Stimulated activated CD8-positive, alpha-beta memory T cell treated with anti-CD3 and anti-CD28 coated beads, Interleukin-7, amount 100 ng/mL, for 4 hours (primary cell): ENCODE measurements at places on chromosomes 5 and 9.

GRCh38 chr5:159003045-159004030, 96.4 kb downstream of the EBF1 start:
- DNase-seq = no peak

DNA sequence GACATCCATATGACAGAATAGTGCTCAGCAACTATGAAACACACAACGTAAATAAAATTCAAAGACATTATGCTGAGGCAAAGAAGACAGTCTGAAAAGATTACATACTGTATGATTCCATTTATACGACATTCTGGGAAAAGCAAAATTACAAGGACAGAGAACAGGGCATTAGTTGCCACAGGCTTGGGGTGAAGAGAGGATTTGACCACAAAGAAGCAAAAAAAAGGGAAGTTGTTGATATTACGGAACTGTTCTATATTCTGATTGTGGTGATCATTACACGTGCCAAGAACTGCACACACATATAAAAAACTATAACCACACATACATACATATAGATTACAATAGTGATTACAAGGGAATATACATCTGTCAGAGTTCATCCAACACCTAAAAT, 24.1 kb downstream of the CDK5RAP2 start:
- no peak for DNase-seq

GRCh38 chr9:72428329-72428728, 63.3 kb upstream of the ZFAND5 start:
- DNase-seq = no peak

DNA sequence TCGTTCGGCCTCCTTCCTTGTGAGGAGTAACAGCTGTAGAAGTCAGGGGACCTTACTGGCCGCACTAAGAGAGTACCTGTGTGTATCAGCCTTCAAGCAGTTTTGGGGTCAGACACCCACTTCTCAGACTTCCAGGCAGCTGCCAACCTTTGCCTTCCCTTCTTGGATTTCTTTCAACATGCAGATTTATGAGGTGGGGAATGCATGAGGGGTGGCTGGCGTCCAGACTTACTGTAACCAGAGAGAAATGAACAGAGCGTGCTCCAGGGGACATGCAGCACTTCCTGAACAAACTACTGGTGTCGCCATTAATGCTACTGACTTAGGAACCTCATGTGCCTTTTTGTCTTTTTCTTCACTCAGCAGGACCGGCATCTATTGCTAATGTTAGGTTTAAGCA, 46.7 kb downstream of the INSYN2B start:
- no peak for DNase-seq

DNA sequence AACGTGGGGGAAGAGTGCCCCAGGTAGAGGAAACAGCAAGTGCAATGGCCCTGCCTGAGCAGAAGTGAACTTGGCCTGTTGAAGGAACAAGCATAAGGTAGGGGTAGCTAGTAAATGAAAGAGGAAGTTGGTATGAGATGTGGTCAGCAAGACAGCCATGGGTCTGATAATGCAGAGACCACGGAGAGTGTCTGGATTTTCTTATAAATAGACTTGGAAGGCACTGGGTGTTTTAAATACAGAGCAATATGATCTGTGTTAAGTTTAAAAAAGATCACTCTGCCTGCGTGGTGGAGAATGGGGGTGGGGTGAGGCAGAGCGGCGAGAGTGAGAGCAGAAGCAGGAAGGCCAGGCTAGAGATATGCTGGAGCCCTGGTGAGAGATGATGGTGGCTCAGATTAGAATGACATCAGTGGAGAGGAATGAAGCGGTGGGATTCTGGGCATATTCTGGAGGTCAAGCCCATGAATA, 4.2 kb downstream of the ADAM19 start:
- DNase-seq = no peak

- DNase-seq = no peak
Measured at GRCh38 chr9:61666310-61666709, 476.5 kb downstream of the SPATA31A7 start.

- DNase-seq = no peak
Measured at GRCh38 chr9:117873664-117874063, 169.5 kb downstream of the TLR4 start.

DNA sequence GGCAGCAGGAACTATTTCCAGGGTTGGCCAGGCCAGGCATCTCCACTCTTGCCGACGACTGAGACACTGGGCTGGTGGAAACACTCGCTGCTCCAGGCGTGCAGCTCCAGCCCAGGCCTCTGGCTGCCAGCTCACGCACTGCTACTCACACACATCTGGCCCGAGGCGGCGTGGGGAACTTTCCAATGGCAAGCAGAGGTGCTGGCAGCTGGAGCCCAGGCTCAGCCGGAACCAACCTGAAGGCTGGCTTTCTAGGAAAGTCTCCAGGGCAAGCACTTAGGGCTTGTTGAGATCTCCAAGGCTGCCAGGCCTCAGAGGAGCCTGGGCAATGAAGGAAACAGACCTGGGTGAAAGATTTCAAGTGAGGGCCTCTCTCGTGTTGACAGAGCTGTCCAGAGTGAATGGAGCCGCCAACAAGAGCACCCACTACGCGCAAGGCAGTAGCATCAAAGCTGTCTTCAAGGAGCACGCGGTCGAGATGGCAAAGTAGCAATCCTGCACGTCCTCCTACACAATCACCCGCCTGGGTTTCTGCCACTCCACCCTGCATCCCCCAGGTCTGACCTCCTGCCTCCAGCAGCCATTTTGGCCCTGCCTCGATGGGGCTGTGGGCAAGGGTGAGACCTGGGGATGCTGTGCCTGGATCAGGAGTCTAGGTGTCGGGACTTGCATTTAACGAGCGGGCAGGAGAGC, 14.4 kb downstream of the SH3PXD2B start:
- DNase-seq = no peak

- DNase-seq = no peak
Measured at GRCh38 chr5:134174841-134175839, 1.6 kb downstream of the SKP1 start.

- no peak for DNase-seq
Measured at GRCh38 chr5:58629271-58630159, 46.6 kb downstream of the RAB3C start.

- no peak for DNase-seq
Measured at GRCh38 chr5:32584646-32585045, 711 bp upstream of the SUB1 start.

- DNase-seq = no peak
Measured at GRCh38 chr5:5645198-5645597, 222.7 kb downstream of the ICE1 start.

GRCh38 chr5:150624334-150625163, 15.9 kb upstream of the SYNPO start:
- peak; percentile 15 for DNase-seq

- DNase-seq = no peak
Measured at GRCh38 chr9:73030370-73031030, 77.6 kb upstream of the ALDH1A1 start.

- DNase-seq = no peak
Measured at GRCh38 chr5:125149527-125149926, 403.1 kb upstream of the ZNF608 start.
